Activated CD8-positive, alpha-beta memory T cell treated with anti-CD3 and anti-CD28 coated beads for 1 hour (primary cell): ENCODE measurements at places on chromosomes 4 and X.

DNA sequence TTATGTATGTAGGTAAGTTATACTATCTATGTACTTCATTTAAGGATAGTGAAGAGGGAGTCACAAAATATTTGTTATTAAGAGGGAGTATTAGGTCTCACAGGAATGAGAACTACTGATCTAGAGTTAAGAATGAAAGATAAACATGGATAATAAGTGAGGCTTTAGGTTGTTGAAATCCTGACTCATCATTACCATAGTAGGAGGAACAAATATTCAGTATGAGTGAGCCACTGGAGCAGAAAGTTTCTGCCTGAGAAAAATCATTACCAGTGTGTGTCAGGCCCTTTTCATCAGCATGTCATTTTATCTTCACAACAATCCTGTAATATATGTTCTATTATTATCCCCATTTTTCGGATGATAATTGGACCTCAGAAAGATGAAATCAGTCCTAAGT, 27.2 kb upstream of the IGSF1 start:
- DNase-seq = no peak

GRCh38 chr4:153116801-153117200, 87.4 kb upstream of the TRIM2 start:
- DNase-seq = no peak

- DNase-seq = no peak
Measured at GRCh38 chr4:177484613-177485021, 42.4 kb upstream of the AGA start.

- DNase-seq = no peak
Measured at GRCh38 chrX:40938423-40938822, 146.8 kb upstream of the USP9X start.

DNA sequence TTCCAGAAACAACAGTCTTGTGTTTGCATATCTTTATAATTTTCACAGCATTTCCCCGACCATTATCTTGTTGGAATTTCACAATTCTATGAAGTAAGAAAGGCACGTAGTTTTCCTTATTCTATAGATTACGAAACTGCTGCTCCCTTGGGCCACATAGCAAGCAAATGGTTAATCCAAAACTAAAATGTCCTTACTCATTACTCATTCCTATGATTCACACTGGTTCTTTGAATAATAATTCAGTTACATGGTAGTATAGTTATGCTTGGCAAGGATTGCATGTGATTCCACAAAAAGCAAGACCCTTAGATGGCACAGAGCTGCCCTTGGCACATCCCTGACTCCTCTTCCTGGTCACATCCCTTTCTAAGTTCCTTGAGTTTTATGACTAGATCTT, 51.2 kb downstream of the OR13H1 start:
- no peak for DNase-seq

GRCh38 chrX:9132036-9132638, 98.2 kb upstream of the FAM9B start:
- DNase-seq = no peak

DNA sequence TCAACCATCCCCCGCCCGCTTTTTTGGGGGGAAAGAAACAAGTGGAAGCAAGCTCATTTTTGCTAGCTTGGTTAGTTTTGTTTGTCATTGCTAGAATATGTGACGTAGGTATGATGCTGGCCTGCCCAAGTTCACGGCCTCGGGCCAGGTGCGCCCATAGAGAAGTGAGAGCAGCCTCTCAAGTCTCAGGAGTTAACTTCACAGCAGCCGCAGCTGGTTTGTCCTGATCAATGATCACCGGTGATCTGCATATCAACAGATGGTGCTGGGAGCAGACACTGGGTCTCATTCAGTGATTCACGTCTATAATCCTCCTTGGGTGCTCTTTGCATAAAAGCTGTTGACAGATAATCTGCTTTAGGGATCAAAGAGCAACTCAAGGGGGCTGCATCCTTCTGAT, 50.1 kb downstream of the ENPP6 start:
- no peak for DNase-seq

DNA sequence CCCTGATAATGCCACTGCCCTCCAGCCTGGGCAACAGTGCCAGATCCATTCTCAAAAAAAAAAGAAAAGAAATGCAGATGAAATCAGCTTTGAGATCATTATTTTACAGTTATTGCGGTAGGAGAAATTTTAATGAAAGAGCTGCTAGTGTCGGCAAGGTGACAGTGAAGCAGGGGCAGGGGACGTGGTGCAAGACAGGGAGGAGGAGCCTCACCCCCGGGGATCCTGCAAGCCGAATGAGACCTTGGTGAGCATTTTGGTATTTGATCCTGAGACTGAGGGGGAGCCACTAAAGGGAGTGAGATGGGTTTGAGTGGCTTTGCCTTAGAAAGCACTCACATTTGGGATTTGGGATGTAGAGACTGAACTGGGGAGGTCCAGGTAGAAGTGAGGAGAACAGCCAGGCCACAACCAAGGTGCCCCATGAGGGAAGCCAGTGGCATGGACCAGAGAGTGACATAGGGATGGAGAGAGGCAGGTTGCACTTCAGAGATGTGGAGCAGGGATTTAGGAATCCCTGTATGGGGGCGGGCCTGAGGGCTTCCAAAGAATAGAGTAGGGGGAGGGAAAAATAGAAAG, 23.6 kb downstream of the RBM10 start:
- DNase-seq = no peak

- no peak for DNase-seq
Measured at GRCh38 chr4:67765928-67766327, 11.7 kb upstream of the GNRHR start.

DNA sequence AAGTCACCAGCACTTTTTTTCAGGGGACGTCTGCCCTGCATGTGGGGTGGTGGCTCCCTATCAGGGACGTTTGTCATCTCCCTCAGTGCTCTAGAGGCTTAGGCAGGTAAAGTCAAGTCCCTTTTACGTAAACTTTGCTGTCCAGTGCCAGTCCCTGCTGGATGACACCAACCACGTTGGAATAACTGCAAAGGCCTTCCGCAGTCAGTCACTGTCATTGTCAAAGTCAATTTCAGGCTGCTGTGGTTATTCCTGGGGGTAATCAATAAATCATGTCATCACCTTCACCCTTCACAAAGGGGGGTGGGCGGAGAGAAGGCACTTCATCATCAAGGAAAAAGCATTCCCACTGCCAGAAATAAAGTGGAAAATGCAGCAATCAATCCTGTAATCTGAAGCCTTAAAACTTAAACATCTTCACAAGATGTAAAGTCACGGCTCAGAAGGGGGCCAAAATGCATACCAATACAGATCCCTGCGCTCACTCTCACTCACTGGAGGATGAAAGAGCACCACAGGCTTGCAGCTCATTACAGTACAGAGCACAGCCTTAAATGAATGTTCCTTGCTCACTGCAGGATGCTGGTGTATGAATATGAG, 56.2 kb downstream of the CLDN22 start:
- DNase-seq = no peak

DNA sequence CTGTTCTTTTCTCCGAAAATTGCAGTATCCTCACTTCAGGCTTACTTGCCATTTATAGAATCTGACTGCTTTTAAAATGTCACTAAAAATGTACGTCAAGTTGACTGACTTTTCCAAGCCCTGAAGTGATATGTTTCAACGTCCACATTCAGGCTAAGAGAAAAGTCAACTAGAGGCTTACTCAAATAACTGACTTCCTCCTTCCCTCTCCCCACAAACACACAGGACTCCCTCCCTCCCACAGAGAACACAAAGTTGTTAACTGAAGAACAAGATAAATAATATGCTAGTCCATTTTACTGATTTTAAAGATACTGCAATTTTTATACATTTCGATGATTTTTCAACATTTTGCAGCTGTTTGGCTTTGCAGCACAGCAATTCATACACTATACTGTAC, 13.8 kb upstream of the CDKL2 start:
- no peak for DNase-seq

DNA sequence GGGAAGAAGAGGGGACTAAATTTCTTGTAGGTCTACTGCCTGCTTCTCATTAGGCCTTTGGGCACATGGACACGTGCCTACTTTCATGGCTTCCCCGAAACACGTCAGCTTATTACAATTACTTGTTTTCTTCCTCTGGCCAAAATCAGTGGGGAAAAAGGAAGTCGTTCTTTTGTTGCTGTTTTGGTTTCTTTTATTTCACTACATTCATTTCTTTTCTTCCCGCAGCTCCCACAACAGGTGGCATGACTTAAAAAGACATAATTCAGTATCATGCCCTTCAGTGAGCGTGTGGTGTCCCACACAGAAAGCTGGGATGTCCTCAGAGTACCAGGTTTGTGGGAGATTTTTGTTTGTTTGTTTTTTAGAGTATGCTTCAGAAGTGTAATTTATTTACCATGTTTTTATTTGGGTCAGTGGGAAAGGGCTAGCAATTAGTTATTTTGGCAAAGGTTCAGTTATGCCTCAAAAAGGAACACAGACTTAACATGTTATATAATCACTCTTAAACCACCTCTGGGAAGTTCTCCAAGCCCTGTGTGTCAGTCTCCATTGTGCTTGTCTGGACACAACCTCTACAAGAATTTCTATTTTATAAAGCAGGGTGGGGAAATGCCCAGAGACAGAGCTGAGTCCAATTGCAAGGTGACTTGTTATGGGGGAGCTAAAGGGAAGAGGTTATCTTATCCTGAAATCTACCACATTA, 44.2 kb upstream of the SPRY1 start:
- DNase-seq = no peak

DNA sequence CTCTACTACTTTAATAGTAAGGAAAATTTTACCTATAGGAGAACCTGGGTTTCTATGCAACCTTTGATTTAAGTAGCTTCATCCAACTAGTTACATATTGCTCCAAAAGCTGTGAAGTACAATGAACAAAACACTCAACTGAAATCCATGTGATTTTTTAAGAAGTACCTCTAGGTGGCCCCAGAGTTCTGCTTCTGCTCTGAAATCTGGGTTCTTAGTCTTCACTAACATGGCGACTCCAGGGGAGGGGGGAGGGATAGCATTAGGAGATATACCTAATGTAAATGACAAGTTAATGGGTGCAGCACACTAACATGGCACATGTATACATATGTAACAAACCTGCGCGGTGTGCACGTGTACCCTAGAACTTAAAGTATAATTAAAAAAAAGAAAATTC, 73.4 kb upstream of the MAGEB2 start:
- DNase-seq = no peak

DNA sequence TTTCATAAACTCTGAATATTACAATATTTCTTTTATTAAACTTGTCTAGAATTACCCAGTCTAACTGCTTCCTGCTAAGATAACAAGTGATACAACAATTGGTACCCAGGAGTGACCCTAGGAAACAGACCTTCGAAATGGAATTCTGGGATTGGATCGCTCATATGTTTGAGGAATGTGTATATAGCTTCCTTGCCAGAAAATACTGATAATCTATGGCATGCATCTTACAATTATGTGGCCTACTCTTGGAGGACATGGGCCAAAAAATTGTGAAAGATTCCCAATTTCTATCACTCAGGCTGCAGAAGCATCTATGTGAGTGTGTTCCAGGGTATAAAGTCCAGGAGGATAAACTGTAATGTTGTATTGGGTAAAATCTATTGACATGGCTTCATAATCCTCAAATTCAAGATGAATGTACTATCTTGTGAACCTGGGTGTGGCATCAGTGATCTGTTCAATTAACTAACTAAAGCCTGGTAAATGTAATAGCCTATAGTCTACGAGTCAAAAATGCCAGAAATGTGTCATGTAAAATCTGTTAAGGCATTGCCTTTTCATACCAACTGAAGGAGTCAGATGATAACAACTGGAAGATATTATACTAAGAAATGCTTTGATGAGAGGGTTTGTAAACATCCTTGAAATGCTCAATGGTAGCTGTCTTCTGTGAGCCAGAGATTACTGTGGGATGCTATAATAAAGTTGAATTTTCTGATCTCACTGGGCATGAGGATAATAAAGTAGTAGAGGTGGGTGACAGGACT, 1499.3 kb downstream of the PCDH7 start:
- DNase-seq = no peak

GRCh38 chr4:185803022-185803421, 9.0 kb downstream of the SORBS2 start:
- DNase-seq = no peak

DNA sequence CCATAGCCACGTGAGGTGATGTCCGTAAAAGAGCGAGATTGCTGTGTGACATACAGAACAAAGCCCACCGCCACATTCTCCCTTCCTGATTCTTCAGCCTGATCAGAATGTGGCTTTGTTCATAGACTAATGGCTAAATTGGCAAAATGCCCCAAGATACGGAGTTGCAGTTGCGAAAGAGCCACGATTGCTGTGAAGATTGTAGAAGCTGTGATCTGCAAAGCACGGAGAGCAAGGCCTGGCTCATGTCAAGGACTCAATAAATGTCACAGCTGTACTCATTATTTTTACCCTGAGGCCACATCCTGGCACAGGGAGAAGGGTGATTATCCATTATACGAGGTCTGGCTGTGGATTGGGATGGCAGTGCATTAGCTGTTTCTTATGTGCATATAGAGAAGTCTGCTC, 34.2 kb downstream of the ARSD start:
- no peak for DNase-seq

DNA sequence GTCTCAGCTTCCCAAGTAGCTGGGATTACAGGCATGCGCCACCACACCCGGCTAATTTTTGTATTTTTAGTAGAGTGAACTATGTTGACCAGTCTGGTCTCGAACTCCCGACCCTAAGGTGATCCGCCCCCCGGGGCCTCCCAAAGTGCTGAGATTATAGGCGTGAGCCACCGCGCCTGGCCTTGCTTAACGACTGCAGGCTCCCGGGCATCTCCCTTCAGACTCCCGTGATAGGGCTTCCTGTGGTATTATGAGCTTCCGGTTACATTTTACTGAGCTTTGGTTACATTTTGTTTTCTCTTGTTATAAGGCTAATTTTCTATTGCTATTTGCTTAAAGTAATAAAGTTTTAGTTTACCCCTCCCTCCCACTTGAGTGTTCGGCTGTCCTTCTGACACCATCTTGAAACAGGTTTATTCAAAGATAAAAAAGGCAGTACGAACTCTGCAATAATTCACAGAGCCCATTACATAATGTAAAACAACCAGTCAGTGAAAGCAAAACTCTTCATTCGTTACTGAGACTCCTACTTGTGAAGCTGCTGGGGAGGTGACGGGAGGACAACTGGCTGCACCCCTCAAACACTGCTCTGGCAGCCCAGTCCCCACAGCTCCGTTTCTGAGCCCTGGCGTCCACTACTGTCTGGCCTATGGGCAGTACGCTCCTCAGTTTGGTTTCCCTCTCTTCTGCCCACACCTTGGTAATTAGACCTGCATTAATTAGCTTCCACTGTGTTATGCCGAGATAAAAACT, 795.7 kb upstream of the SLIT2 start:
- DNase-seq = no peak

GRCh38 chr4:131450572-131451209, 1698.4 kb upstream of the PCDH10 start:
- no peak for DNase-seq

DNA sequence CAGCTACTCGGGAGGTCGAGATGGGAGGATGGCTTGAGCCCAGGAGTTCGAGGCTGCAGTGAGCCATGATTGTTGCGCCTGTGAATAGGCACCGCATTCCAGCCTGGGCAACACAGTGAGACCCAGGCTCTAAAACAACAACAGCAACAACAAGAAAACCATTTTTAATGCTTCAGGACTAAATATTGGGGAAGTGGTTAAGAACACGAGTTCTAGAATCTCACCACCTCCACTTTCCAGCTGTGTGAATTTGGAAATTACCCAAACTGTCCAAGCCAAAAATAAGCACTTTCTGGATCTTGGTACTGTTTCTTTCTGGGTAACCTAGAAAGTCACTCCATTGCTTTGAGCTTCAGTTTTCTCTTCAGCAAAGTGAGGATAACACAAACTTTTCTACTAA, 63.2 kb downstream of the ADGRG2 start:
- no peak for DNase-seq

GRCh38 chr4:183443655-183444213, 702 bp upstream of the CDKN2AIP start:
- DNase-seq = no peak

- DNase-seq = no peak
Measured at GRCh38 chr4:184344899-184345572, 127.4 kb upstream of the ENPP6 start.
